ENCODE measurements at places on chromosomes 12 and 14. TPM values are rescaled to one million over a fixed set of nuclear protein-coding genes. Genes with fewer than 3 reads are reported as not detected.

TEX22 gene
- total RNA-seq = 1.4 TPM

CPNE6 gene
- not detected for total RNA-seq

PARP2 gene
- 12.9 TPM for total RNA-seq

TOMM20L gene
- not detected for total RNA-seq

SLC5A8 gene
- total RNA-seq = not detected

OVCH1 gene
- 0.08 TPM for total RNA-seq

DEGS2 gene
- total RNA-seq = not detected

TAS2R43 gene
- not detected for total RNA-seq

EEA1 gene
- total RNA-seq = 13.9 TPM

PPP4R4 gene
- total RNA-seq = 8.5 TPM
